ENCODE measurements at places on chromosomes 5 and 9.
A peak's percentile ranks its signal among the peaks of the same experiment; 100 is the strongest.

DNA sequence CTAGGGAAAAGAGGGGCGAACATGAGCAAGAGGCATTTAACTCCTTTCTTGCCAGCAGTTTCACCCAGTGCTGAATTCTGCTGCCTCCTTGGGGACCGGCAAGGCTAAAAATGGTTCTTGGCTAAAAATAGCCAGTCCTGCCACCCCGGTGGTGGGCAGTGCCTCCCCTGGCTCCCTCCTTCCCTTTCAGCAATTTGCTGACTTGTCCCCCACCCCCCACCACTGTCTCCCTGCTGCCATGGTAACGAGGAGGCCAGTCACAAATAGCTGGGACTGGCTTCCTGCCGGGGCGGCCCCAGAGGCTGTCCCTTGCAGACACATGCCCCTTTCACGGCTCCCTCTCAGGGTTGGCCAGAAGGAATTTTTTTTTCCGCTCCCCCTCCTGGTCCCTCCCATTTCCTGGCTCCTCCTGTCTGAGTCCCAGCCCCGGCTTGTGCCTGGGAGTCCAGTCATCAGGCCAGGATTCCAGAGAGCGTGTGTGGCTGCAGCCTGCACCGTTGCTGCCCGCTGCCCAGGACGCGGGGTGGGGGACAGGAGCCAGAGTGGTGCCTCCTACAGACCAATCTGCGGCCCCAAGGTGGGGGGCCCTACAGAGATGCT is 130.3 kb downstream of the RGS3 start:
- DNase-seq, result peak; percentile 91

DNA sequence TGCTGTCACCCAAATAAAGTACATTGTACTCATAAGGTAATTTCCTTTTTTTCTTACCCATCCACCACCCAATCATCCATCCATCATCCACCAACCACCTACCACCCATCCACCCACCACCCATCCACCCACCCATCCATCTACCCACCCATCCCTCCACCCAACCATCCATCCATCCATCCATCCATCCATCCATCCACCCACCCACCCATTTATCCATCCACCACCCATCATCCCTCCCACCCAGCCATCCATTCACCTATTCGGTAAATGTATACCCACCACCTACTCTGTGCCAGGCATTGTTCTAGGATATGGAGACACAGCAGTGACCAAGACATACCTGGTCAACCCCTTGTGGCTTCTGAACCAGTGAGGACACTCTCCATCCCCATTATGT is 25.1 kb downstream of the MGAT1 start:
- DNase-seq, result no peak

- DNase-seq, result peak; percentile 76
Measured at GRCh38 chr5:151663617-151664293, 23.0 kb downstream of the SPARC start.

GRCh38 chr5:633501-633955 is 21.4 kb downstream of the CEP72 start:
- no peak for DNase-seq

DNA sequence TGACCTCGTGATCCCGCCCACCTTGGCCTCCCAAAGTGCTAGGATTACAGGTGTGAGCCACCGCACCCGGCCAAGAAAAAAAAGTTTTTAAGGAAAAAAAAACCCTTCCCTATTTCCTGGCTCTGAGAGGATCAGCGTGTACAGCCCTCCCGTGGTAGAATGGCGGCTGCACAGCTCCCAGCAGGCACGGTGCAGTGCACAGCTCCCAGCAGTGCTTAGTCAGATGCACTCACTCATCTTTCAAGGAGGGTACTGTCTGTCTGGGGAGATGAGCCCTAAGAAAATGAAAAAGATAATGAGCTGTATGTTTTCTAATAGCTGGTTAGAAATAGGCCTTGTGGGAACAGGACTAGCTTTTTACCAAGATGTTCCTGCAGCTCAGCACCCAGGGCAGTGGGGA is 36.7 kb upstream of the SLC2A8 start:
- DNase-seq, result no peak

DNA sequence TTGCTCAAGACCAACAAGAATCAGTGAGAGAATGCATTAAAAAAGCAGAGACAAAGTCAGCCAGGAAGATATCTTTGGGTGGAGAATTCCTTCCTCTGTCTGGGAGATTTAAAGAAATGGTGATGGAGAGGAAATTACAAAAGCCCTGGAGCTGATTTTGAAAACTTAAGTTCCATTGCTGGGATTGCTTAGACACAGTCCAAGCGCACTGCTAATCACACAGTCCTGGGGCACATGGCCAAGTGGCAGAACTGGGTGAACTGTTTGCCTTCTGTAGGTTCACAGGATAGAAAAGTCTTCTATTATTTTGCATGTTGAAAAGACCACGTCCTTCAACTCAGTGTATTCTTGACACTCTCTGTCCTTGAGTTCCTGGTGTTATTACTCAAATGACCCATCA is 284.9 kb upstream of the FBXL7 start:
- DNase-seq, result no peak

DNA sequence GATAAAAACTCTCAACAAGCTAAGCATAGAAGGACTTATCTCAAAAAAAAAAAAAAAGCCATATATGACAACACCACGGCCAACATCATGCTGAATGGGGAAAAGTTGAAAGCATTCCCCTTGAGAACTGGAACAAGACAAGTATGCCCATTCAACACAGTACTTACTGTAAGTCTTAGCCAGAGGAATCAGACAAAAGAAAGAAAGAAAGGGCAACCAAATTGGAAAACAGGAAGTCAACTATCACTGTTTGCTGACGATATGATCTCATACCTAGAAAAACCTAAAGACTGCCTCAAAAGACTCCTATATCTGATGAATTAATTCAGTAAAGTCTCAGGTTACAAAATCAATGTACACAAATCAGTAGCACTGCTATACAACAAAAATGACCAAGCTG is 24.6 kb upstream of the PTGER4 start:
- DNase-seq, result no peak

- DNase-seq, result no peak
Measured at GRCh38 chr9:122347348-122348287, 23.2 kb upstream of the PTGS1 start.

GRCh38 chr5:44807269-44807668 is 1.5 kb upstream of the MRPS30 start:
- no peak for DNase-seq

DNA sequence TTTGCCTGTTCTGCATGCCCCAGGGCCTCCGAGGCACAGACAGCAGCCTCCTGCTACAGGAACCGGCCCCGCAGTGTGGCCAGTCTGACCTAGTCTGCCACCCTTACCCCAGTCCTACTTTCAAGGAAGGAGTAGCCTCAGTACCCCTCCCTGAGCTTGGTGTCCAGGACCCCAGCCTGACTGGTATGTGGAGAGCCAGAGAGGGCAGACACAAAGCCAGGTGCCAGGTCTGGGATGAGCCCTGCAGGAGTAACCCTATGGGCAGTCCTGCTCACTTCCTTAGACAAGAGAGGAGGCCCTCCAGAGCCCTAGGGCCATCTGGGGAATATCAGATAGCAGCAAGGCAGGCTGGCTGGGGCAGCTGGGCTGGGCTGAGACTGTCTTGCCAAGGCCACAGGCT is 67.8 kb downstream of the NRG2 start:
- DNase-seq, result no peak

GRCh38 chr5:128491291-128491690 is 46.8 kb downstream of the FBN2 start:
- no peak for DNase-seq

DNA sequence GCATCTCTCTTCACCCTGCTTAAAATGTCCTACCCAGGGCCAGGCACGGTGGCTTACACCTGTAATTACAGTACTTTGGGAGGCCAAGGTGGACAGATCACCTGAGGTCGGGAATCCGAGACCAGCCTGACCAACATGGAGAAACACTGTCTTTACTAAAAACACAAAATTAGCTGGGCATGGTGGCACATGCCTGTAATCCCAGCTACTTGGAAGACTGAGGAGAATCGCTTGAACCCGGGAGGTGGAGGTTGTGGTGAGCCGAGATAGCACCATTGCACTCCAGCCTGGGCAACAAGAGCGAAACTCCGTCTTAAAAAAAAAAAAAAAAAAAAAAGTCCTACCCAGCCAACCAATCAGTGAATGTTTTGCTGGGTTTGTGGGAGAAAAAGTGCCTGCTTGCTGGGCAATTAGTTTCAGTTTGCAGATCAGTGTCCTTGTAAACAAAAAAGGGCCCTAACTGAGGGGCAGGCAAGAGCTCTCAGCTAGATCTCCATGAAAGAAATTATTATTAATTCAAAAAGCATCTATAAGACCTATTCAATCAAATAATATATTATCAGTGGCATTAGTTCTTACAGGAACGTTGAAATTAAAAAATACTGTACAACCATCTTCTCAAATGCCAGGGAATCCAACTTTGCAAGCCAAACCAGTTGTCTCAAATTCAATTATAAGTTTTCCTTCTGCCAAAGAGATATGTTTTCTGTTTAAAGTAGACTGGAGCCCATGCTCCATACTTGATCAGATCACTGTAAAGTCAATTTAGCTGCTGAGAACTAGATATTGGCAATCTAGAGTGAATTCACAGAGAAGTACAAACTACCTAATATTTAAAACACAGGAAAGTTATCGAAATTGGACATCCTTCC is 3.9 kb downstream of the MEGF9 start:
- no peak for DNase-seq

DNA sequence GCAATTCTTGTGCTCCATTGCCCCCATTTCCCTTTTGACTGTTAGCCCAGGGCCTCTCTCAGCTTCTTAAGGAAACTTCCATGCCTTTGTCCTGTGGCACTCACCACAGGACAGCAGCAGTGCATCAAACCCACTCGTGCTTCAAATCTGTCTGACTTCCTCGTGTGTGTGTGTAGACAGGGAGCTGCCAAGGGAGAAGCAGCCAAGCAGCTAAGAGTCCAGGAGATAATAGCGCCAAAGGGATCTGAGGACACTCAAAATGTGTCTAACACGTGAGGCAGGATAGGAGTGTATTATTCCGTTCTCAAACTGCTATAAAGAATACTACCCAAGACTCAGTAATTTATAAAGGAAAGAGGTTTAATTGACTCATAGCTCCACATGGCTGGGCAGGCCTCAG is 44.8 kb downstream of the CDK7 start:
- DNase-seq, result no peak

DNA sequence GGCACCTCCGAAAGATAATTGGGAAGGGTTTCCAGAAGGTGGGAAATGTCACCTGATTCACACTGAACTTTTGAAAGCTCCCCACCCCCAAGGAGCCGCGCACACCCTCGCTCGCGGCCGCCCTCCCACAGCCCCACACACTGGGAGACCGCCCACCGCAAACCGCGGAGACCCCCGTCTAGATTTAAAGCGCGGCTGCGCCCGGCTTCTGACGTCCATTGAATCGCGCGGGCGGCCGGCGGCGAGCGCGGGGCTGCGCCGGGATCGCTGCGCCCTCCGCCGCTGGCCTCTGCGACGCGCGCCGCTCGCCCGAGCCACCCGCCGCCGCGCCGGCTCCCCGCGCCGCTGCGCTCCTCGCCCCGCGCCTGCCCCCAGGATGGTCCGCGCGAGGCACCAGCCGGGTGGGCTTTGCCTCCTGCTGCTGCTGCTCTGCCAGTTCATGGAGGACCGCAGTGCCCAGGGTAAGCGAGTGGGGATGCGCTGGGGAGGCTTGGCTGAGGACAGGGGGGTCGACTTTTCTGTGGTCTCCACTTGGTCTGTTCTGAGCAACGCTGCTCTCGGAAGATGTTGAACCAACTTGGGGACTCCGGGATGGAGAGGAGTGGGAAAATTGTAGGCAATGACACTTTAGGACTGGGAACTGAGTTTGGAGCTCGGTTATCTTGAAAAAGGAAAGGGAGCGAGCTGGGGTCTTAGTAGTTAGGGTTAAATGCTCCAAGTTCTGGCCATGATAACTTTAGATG is at the start of gene FST:
Gene FST, plus strand, starts transcription at position 214 of the 743 bp plus-strand sequence. Its CDS starts 163 bp downstream, at position 377.
- DNase-seq, result no peak

DNA sequence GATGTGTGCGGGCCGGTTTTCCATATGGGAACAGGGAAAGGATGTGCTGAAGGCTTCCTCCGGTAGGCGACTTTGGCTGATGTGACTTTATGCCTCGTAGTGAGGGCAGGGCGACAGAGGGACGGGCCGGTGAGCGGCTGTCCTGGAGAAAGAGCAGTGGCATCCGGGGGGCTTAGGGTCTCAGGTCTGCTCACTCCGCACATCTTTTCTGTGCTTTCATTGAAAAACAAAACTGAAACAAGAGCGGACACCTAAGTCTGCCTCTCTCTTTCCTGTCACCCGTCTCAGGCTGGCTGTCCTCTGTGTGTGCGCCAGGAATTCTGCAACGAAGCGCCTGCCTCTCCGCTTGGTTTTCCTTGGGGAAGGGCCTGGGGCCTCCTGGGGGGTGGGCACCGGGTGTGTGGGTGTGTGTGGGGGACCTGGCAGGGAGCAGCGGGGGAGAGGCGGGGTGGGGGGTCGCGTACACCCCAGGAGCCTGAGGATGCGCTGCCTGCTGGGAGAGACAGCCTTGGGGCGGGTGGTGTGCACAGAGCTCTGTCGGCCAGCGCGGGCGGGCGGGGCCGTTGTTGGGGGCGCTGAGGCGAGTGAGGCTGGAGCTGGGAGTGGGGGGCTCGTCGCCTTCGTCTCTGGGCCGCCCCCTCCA is 580 bp upstream of the PRRX2 start:
- no peak for DNase-seq

- DNase-seq, result no peak
Measured at GRCh38 chr9:134304690-134305089, 21.6 kb upstream of the RXRA start.

GRCh38 chr5:2461701-2462691 is 289.5 kb downstream of the IRX2 start:
- DNase-seq, result no peak

DNA sequence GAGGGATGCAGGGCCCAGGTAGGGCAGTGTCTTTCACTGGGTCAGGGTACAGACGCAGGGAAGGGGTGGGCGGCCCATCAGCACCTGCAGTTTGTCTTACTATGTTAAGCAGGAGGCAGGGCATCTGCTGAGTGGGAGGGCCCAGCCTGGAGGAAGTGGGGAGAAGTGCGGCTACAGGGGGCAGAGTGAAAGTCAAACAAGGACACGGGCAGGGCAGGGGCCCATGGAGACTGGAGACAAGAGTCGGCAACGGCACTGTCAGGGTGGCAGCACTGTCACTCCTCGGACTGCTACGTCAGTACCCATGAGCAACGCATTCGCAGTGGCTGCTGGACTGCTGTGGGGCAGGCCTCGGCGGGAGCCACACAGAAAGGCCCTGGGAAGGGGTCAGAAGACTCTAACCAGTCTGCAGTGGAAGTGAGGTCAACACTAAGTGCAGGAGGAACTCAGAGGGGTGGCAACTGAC is 19.7 kb downstream of the CAMSAP1 start:
- no peak for DNase-seq

DNA sequence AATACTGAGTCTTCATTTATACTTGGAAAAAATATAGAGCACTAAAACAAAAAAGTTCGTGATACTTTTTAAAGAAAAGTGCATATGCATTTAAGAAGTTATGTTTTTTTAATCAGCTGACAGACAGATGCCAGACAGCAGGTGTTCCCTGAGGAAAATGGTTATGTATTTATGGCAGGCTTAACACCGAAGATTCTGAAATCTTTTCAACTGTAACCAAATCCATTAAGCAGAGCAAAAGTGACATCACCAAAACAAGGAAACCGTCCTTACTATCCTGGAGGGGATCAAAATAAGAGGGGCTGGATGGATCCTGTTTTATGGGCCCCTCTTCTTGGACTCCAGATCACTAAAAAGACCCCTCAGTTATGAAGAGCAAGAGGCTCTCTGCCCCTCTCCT is 404.9 kb upstream of the ADAMTS16 start:
- DNase-seq, result no peak

- DNase-seq, result no peak
Measured at GRCh38 chr5:44539602-44539919, 150.3 kb upstream of the FGF10 start.
